Dermis lymphatic vessel endothelial cell (primary cell): ENCODE measurements at places on chromosomes 4 and X. TPM values are rescaled to one million over a fixed set of nuclear protein-coding genes. Genes with fewer than 3 reads are reported as not detected.

SPANXN3 gene
- total RNA-seq, result not detected in 2 replicates

UGT2A1 gene
- total RNA-seq, result not detected in 2 replicates

F11 gene
- not detected in 2 replicates for total RNA-seq

GYPE gene
- 0.11 TPM in 1 of 2 replicates, not detected in the other for total RNA-seq

MID2 gene
- 32.5 and 53.3 TPM in 2 replicates for total RNA-seq

TCEAL1 gene
- 26.8 TPM in 2 replicates for total RNA-seq
